ENCODE measurements at places on chromosomes 4 and X.

DNA sequence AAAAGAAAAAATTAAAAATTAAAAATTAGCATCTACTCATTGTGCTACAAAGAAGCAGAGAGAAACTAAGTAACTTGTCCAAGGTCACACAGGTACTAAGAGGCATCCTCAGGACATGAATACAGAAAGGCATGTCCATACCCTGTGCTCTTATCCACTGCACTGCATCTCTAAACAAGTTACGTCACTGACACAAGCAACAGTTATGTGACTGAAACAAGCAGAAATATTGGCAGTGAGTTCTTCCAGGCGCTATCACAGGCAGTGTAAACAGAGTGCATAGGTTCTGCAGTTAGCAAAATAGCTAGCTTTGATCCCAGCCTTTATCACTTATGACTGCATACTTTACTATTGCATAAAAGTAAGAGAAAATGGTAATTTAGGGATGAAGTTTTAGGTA, 7.9 kb downstream of the VEGFC start:
- no peak for DNase-seq

GRCh38 chr4:89563431-89563830, 255.8 kb upstream of the GPRIN3 start:
- DNase-seq: no peak

- no peak for DNase-seq
Observed at GRCh38 chr4:119832776-119833175, 204.2 kb upstream of the PDE5A start.

- no peak for DNase-seq
Observed at GRCh38 chr4:143384381-143384994, 47.8 kb downstream of the GAB1 start.

DNA sequence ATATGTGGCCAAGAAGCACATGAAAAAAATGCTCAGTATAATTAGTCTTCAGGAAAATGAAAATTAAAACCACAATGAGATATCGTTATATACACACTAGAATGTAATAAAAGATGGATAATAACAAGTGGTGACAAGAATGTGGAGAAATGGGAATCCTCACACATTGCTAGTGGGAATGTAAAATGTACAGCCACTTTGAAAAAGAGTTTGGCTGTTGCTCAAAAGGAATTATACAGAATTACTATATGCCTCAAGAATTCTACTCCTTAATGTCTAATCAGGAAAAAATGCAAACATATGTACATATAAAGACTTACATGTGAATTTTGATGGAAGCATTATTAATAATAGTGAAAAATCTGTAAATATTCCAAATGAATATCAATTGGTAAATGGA, 102.2 kb downstream of the SPCS3 start:
- no peak for DNase-seq

- DNase-seq: no peak
Observed at GRCh38 chrX:25003066-25003849, 12.5 kb downstream of the ARX start.

GRCh38 chr4:140944199-140944515, 188.0 kb upstream of the TBC1D9 start:
- DNase-seq: no peak

DNA sequence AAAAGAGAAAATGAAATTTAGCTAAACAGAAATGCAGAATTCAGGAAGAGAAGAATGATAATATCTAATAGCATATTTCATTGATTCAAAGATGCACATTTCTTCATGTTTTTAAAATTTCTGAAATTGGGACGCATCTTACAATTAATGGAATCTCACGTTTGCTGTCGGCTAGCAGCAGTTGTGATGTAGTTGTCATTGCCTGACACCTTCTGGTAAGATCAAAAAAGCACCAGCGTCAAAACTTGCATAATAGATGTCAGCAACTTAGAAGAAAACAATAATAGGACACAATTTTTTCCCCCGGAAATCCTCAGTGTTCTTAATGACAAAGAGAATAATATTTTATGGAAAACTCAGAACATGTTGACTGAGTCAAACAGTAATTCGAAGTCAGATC, 29.8 kb upstream of the SLC7A3 start:
- no peak for DNase-seq

GRCh38 chr4:92814677-92815076, 510.9 kb downstream of the GRID2 start:
- DNase-seq: no peak

DNA sequence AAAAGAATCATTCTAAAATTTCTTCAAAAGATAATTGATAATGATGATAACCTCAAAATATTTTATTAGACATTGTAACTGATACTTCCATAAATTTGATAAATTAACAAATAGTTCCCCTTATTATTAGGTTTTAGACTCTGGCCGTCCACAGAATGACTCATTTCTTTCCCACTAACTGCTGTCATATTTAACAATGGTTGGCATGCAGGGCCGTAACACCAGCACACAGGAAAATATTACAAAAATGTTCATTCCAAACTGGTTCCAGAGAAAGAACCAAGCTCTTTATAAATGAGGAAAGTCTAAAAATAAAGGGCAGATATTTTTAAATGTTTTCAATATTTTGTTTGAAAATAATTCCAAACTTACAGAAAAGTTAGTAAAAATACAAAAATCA, 28.2 kb downstream of the WDFY3 start:
- no peak for DNase-seq

- no peak for DNase-seq
Observed at GRCh38 chr4:12379191-12379590, 950.5 kb upstream of the HS3ST1 start.

DNA sequence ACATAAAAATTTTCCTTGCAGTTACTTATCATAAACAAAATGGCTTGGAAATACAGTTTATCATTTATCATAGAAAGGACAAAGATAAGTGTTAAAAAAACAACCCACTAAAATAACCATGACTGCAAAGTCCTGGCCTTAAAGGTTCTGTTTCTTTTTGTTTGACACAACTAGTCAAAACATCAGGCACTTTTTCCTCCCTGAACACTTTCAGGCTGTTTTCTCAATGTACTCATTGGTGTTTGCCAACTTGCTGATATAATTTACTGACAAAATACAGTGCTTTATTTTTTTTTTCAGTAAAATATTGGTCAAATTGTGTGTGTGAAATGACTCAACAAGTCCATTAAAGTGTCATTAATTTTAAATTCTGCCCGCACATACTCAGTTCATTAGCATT, 156.6 kb downstream of the ADGRL3 start:
- no peak for DNase-seq

Measured in NCI-H1105 (cell line).